ENCODE measurements at places on chromosomes 13 and 19.

GRCh38 chr19:45231891-45232290, 13.3 kb downstream of the EXOC3L2 start:
- DNase-seq, result no peak

- DNase-seq, result no peak
Measured at GRCh38 chr13:24691381-24691780, 11.2 kb downstream of the ATP12A start.

DNA sequence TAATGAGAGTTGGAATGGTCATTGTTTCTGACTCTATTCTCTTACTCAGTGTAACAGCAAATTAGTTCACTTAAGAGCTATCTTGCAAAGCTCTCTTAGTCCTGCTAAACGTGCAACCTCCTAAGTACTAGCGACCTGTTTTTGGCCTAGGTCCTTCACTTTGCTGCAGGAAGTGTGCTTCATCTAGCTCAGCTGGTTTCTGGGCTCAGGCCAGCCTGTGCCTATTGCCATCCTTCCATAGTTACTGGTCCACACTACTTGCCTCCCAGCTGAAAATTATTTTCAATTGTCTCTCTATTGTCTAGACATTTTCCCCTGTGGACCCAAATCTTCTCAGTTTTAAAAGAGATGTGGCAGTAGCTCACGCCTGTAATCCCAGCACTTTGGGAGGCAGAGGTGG, 561.3 kb downstream of the FGF9 start:
- no peak for DNase-seq

DNA sequence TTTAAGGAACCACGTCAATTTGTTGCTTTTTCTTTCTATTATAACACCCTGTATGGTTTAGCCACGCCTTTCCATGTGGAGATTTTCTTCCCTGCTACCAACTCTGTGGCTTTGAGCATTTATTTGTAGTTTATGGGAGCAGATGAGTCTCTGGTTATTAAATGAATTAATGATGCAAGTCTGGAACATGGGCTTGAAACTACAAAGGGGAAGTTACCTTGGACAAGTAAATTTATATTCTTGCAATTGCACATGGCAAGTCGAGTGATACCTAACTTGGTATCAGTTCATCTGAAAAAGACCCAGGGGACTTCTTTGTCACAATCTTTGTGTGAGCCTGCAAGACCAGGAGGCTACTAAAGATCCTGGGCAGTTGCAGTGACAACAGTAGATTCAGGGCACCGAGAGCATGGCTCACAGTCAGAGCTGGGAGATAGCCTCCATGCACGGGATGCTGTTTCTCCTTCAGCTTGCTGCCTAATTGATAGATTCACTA, 24.4 kb downstream of the B3GLCT start:
- DNase-seq, result no peak

- DNase-seq, result peak; percentile 12
Measured at GRCh38 chr13:40060296-40061007, 405.0 kb downstream of the COG6 start.

- peak; percentile 70 for DNase-seq
Measured at GRCh38 chr13:30119476-30119875, 187.9 kb downstream of the KATNAL1 start.

- no peak for DNase-seq
Measured at GRCh38 chr13:46831588-46832194, 34.7 kb upstream of the ESD start.
